ENCODE measurements at places on chromosomes 3 and 15. TPM values are rescaled to one million over a fixed set of nuclear protein-coding genes. Genes with fewer than 3 reads are reported as not detected.

GRCh38 chr3:100536093-100536492 is 43.7 kb downstream of the TMEM45A start:
- H3K4me3 ChIP-seq = no peak overlapping the region
- H3K27ac ChIP-seq = peak overlapping the region; percentile 2
- H3K27me3 ChIP-seq = no peaks in the 10 kb centered on the region
- H3K36me3 ChIP-seq = no peaks in the 10 kb centered on the region
- DNase-seq = peak; percentile 32
- peaks cover 23% of the 10 kb centered on the region for H3K4me1 ChIP-seq

CCR9 gene
- total RNA-seq = 0.19 TPM

GRCh38 chr3:57805674-57806073 is 49.6 kb downstream of the SLMAP start:
- H3K4me3 ChIP-seq = no peak overlapping the region
- H3K4me1 ChIP-seq = peaks cover 2% of the 10 kb centered on the region
- no peak overlapping the region for H3K27ac ChIP-seq
- DNase-seq = no peak
- no peaks in the 10 kb centered on the region for H3K27me3 ChIP-seq

CACNA2D3 gene
- 11.2 TPM for total RNA-seq

CHDH gene
- total RNA-seq = 28.1 TPM

LRTM1 gene
- not detected for total RNA-seq

GRCh38 chr15:69700380-69700779 is 247.8 kb downstream of the RPLP1 start:
- H3K27ac ChIP-seq = no peak overlapping the region
- no peak overlapping the region for H3K4me3 ChIP-seq
- peaks cover 6% of the 10 kb centered on the region for H3K4me1 ChIP-seq
- H3K27me3 ChIP-seq = no peaks in the 10 kb centered on the region
- DNase-seq = no peak

TERC gene
- 512 TPM for total RNA-seq

IGSF11 gene
- total RNA-seq = 80.0 TPM

GRCh38 chr3:63979093-63979885 is 44.0 kb downstream of the PSMD6 start:
- no peaks in the 10 kb centered on the region for H3K27me3 ChIP-seq
- no peak overlapping the region for H3K4me3 ChIP-seq
- no peak for DNase-seq
- H3K36me3 ChIP-seq = no peaks in the 10 kb centered on the region
- no peak overlapping the region for H3K27ac ChIP-seq
- H3K4me1 ChIP-seq = peaks cover 9% of the 10 kb centered on the region

CPNE9 gene
- total RNA-seq = 1.4 TPM

DNA sequence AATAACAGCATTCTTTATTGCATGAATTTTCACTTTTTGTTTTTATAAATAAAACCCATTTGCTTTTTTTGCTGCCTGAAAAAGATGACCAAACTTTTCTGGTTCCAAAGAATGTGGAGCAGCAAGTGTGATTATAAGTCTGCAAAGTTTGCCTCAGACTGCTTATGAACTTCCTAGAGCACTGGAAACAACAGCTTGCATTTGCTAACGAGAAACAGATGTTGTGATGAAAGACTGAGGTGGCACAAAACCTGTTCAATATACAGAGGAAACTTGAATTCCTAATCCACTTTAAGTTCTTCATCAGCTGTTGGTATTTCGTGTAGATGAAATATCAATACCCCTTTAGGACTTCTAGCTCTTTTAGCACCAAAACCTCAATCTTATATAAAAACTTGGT is 9.3 kb downstream of the ZPLD1 start:
- no peak for DNase-seq
- H3K4me1 ChIP-seq = no peaks in the 10 kb centered on the region
- H3K36me3 ChIP-seq = no peaks in the 10 kb centered on the region
- no peak overlapping the region for H3K27ac ChIP-seq
- H3K4me3 ChIP-seq = no peak overlapping the region

DNA sequence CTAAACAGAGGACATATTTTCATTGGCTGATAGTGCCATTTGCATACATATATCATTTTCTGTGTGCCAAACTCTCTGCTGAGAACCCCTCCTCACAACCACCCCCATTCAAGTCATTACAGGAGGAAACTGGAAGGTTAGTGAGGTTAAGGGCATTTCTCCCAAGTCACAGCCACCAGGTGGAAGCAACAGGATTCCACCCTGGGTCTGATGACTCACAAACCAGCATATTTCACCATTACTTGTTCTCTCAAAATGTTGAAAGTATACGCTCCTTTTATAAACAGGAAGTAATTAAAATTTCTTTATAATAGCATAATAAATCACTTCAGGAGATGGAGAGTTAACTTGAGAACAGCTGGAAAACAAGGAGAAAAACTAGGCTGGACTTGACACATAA is 398.6 kb upstream of the WNT5A start:
- no peaks in the 10 kb centered on the region for H3K36me3 ChIP-seq
- H3K4me1 ChIP-seq = no peaks in the 10 kb centered on the region
- no peak overlapping the region for H3K4me3 ChIP-seq
- DNase-seq = no peak
- H3K27me3 ChIP-seq = no peaks in the 10 kb centered on the region
- H3K27ac ChIP-seq = no peak overlapping the region

PHC3 gene
- 96.1 TPM for total RNA-seq

DNA sequence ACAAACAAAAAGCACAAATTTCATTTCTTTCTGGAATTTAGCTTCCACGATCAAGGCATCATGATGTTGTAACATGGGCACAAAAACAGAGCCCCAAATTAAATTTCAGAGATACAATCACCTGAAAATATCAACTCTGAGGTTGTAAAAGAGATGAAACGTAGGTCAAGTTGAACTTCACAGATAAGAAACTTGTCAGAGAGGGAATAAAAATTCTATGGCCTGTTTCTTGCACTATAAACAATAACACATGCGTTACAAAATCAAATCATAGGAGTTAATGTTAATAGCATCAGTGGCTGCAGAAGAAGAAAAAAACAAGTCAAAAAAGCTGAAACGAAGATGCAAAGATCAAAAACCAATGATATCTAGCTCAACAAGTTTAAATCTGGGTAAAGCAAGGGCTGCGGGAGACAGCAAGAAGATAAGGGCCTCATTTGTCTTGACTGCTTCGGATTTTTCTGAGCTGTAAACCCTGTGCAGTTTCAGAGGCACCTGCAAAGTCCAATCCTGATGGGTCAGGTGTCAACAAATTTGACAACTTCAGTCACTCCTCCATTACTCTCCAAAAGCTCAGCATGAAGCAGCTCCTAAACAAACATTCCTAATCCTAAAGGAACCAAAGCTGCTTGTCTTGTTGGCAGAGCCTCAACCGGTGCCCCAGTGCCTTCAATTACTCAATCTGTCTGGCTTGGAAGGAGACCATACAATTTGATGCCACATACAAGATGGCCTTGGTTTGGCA is 219.8 kb downstream of the STT3B start:
- peaks cover 4% of the 10 kb centered on the region for H3K4me1 ChIP-seq
- no peak overlapping the region for H3K27ac ChIP-seq
- H3K4me3 ChIP-seq = no peak overlapping the region
- DNase-seq = no peak
- H3K36me3 ChIP-seq = no peaks in the 10 kb centered on the region

DNA sequence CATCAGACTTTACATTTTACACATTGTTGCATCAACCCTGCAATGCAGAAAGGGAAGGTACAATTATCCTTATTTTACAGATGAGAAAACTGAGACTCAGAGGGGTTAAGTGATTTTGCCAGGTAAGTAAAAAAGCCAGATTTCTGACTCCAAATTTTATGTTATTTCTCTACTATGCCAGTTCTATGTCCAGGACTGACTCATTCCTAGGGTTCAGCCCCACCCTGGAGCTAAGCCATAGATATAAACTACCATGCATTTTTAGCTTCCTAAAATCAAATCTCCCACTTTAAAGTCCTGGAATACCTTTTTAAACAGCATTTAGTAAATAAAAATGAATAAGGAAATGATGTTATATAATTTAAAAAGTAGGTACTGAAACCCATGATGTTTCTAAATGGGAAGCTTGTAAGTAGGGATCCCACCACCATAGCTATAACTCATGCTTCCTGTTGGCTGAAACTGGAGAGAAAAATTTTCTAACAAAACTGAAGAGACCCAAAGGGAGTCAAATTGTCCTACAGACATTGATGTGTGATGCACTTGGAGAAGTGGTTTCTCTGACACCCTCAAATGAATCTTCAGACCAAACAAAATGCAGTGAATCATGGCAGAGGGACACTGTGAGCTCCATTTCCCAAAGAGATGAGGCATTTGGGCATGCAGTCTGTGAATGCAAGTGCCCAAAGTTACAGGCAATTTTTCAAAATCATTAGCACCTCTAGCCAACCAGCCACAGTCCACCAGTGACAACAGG is 301.7 kb upstream of the UMPS start:
- H3K27ac ChIP-seq = no peak overlapping the region
- no peak overlapping the region for H3K4me3 ChIP-seq
- H3K36me3 ChIP-seq = no peaks in the 10 kb centered on the region
- no peaks in the 10 kb centered on the region for H3K27me3 ChIP-seq
- no peak for DNase-seq

- H3K4me1 ChIP-seq = no peaks in the 10 kb centered on the region
- H3K27ac ChIP-seq = no peak overlapping the region
- no peaks in the 10 kb centered on the region for H3K36me3 ChIP-seq
- no peak for DNase-seq
- H3K27me3 ChIP-seq = no peaks in the 10 kb centered on the region
These were observed 1041.9 kb downstream of the OTOL1 start for GRCh38 chr3:162538491-162538890.

- DNase-seq = no peak
- H3K4me3 ChIP-seq = no peak overlapping the region
- no peaks in the 10 kb centered on the region for H3K4me1 ChIP-seq
- no peaks in the 10 kb centered on the region for H3K27me3 ChIP-seq
- no peak overlapping the region for H3K27ac ChIP-seq
- H3K36me3 ChIP-seq = no peaks in the 10 kb centered on the region
These were observed 135.6 kb upstream of the ABI3BP start for GRCh38 chr3:101128786-101129185.

Data from testis (tissue), 5 donors.